ENCODE measurements at places on chromosomes 11 and 22.

- no peak for DNase-seq
Measured at GRCh38 chr11:114073007-114073827, 13.7 kb downstream of the ZBTB16 start.

GRCh38 chr22:45533703-45534102 lies 31.0 kb downstream of the FBLN1 start:
- no peak for DNase-seq

GRCh38 chr11:122404571-122404970 lies 251.0 kb upstream of the UBASH3B start:
- DNase-seq: no peak

DNA sequence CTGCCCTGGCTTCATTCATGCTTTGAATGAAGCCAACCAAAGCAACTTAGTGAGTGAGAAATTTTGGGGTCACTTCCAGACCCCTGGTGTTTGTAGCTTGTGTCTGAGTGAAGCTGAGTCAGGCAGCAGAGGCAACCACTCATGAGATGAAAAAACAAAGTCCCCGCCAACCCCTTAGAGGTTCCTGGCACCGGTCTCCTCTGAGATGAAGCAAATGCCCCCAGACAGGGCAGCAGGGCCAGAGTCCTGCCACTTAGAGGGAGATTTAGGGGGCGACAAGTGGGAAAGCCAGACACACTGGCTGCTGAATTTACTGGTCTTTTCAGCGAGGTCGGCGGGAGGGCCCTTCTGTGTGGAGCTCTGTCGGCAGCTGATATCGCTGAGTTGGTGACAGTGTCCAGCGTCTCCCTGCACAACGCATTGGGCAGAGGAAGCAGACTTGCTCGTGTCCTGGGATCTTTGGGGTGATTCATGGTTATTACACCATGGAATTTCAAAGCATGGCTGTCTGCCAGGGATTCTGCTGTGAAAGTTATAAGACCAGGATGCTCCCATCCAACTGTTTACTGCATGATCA lies 482.6 kb downstream of the MIAT start:
- DNase-seq: no peak

DNA sequence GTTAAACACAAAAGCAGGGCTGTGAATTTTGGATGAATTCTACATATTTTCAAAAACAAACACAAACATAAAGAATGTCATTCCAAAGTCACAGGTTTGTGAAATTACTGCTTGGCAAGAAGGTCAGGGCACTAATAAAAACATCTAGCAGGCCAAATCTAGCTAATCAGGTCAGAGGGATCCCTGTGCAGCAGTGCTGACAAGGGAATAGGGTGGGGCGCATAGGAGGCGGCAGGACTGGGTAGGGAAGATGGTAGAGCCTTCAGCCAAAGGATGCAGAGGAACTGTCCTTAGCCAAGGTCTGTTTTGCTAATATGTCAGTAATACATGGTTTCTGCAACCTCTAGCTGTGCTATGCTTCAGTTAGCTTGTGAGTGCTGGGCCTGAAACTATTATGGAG lies 396.6 kb downstream of the TENM4 start:
- no peak for DNase-seq

- DNase-seq: no peak
Measured at GRCh38 chr11:62444835-62445234, 26.0 kb downstream of the SCGB1A1 start.

- no peak for DNase-seq
Measured at GRCh38 chr11:87972133-87972532, 203.1 kb downstream of the RAB38 start.

GRCh38 chr11:110968348-110969062 lies 256.3 kb upstream of the ARHGAP20 start:
- DNase-seq: no peak

- no peak for DNase-seq
Measured at GRCh38 chr11:134988495-134988894, 576.5 kb upstream of the B3GAT1 start.

DNA sequence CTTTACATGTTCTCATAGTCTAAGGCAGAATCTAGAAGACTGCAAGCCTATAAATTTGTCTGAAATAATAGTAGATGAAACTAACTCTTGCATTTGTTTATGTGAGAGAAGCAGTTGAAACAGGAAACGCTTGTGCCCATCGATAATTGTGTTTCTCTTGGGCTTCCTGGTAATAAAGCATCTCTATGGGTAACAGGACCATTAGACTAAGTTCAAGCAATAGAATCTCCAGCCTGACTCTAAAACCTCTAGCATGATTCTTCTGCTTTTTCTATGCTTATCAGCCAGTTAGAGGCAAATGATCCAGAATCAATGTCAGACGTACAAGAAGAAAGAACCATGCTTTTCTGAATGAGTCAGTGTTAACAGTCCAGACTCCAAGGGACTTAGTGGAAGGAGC lies 1734.4 kb downstream of the LRRC4C start:
- no peak for DNase-seq
